CD4-positive, alpha-beta T cell treated with Interleukin-4 for 1 hour (primary cell): ENCODE measurements at places on chromosomes 1 and 21.

GRCh38 chr1:211326528-211327345 lies at the start of gene TRAF5:
Gene TRAF5 (plus strand): TSS chr1:211326833. CDS start chr1:211353240, 26,407 bp downstream.
- peak; percentile 54 for DNase-seq

- DNase-seq = peak; percentile 85
Observed at GRCh38 chr1:110672753-110673108, 2.0 kb downstream of the KCNA3 start.

GRCh38 chr1:98410082-98410481 lies 251.4 kb upstream of the SNX7 start:
- no peak for DNase-seq

- no peak for DNase-seq
Observed at GRCh38 chr1:151237678-151238466, 16.7 kb upstream of the PSMD4 start.

DNA sequence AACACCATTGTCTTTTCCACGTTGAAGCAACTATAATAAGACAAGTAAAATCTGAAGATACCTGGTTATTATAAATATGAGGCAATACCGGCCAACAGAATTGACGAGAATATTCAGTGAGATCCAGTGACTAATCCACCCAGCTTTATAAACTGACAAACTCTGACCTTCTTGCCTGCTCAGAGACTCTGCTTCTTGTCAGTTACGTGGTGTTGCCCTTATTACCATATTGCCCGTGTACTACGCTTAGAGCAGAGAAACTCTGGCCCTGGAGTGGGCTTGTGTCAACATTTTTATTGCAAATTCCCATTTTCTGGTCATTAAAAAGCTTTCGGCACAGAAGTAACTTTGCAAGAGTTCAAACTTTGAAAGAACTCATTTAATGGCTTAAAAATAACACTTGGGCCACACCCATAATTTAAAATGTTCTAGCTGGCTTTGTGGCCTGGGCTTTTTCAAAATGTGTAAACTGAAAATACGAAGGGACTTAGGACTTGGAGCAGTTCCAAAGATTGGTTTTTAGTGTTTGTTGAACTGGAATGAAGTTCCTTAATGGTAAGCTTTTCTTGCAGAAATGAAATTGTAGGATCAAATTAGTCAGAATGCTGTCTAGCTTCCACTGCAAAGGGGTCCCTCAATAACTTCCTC lies 266.2 kb downstream of the LMO4 start:
- no peak for DNase-seq

DNA sequence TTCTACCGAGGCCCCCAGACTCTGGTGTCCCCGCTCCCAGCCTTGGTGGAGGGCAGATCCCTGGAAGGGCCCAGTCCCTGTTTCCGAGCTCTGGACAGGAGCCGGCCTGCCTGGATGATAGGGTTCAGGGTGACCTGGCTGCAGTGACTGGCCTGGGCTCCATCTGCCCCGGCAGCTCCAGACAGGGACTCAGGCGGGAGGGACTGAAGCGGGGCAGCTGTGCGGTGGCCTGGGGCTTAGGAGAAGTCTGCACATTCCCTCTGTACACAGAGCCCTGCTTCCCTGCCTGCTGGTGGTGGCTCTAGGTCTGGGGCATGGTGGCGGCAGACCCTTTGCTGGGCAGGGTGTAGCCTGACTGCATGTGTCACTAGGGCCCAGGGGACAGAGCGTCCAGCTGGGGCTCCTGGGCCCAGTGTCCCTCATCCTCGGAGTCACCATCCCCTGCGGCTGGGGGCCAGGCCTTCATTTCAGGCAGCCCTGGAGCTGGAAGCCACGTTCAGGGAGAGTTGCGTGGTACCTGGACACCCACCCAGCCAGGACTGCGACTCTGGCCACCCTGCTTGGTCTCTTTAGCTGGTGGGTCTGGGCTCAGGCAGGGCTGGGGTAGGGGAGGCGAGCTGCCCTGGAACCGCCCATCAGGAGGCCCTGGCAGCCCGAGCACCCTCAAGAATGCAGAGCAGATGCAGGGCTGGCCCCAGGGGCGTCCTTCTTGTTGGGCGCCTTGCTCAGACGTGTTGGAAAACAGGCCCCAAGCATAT lies 9.6 kb downstream of the ARHGEF16 start:
- no peak for DNase-seq

DNA sequence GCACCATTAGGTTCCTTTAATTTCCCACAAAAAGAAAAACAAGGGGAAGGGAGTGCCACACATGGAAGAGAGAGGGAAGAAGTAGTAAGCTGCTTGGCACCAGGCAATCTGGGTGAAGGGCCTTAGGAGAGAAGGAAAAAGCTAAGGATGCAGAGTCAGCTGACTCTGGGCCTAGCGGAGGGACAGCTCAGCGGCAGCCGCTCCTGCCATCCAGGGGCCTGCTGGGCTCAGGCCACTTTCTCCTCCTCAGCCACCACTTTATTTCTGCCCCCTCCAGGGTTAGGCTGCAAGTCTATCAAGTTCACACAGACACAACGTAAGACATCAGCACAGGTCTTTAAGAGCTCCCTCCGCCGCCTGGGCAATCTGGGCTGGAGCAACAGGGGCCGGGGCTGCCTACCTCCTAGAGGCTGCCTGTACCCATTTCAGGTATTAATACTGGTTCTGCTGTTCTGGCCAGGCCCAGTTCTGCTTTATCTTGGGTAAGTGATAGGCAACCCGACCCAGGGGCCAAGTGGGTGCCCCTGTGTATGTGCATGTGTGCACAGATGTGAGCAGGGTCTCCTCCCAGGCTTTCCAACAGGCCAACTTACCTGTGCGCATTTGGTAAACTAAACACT lies 53.6 kb downstream of the SLC45A1 start:
- no peak for DNase-seq

- no peak for DNase-seq
Observed at GRCh38 chr1:234231061-234231892, 142.0 kb upstream of the COA6 start.

DNA sequence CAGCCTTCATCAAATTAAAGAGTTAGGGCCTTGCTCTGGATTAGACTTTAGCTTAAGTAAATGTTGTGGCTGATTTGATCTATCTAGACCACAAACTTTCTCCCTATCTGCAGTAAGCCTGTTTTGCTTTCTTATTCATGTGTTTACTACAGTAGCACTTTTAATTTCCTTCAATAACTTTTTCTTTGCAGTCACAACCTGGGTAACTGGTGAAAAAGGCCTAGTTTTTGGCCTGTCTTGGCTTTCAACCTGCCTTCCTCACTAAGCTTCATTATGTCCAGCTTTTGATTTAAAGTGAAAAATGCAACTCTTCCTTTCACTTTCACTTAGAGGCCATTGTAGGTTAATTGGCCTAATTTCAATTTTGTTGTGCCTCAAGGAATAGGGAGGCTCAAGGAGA lies 12.5 kb upstream of the LPGAT1 start:
- DNase-seq = no peak

- peak; percentile 38 for DNase-seq
Observed at GRCh38 chr21:42061195-42061985, 9.7 kb upstream of the UMODL1 start.

DNA sequence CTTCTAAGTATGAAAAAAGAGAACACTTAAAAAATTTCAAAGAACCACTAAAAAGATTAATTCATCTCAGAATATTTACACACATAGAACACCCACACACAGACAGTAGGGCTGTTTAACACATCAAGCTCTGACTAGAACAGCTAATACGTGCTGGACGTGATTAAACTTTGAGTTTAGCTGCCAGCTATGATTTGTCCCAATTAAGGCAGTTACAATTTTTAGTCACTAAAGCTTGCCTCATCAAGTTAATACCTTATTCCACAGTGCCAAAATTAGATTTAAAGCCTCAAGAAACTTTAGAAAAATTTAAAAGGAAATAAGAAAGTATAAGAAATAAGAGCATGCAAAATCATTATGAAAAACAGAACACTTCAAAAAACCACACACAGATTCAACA lies 18.9 kb downstream of the SLC16A1 start:
- DNase-seq = no peak

GRCh38 chr1:33219886-33220661 lies 36.2 kb upstream of the ZNF362 start:
- no peak for DNase-seq

DNA sequence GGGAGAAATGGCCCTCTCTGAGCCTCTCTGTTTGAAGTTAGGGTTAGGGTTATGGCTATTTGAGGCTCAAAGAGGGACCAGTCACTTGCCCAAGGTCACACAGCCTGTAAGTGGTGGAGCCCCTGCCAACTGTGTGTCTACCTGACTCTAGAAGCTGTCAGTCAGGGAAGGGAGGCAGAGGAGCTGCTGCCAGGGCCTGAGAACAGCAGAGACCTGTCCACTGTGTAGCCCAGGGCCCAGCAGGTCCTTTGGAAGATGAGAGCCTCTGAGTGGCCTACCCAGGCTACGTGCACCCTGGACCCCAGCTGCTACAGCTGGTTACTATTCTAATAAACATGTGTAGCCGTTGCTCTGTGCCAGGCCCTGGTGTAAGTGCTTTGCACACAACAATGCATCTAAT lies 15.1 kb upstream of the EDN2 start:
- no peak for DNase-seq

- DNase-seq = no peak
Observed at GRCh38 chr1:208205216-208206013, 38.8 kb downstream of the PLXNA2 start.

DNA sequence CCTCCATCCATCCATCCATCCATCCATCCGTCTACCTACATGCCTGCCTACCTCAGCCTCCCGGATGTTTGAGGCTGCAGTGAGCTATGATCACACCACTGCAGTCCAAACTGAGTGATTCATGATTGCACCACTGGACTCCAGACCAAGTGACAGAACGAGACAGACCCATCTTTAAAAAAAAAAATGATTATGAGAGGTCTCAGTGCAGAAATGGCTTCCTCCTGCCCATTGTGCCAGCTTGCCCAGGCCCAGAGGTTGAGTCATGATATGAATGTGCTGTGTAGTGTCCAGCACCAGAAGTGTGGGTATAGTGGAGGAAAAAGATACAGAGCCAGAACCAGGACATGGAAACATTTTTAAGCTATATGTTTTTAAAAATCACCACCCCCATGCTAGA lies 149.9 kb downstream of the KIF26B start:
- DNase-seq = no peak

DNA sequence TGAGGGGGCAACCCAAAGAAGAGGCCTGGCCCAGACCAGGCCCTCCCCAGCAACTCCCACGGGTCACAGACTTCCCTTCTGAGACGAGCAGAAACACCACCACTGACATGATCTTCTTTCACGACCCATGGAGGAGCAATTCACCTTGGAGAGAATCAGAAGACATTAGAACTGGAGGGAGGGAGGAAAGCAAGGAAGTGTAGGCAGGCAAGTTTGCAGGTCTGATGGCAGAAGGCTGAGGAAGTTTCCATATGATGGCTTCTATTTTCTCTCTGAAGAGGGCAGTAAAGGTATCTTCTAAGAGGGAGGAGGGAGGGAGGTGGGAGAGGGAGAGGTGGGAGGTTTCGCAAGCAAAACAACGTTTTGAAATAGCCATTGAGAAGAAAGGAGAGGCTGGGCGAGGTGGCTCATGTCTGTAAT lies 1.4 kb upstream of the UBXN10 start:
- no peak for DNase-seq

GRCh38 chr1:155175927-155176371 lies 2.3 kb downstream of the TRIM46 start:
- peak; percentile 25 for DNase-seq

DNA sequence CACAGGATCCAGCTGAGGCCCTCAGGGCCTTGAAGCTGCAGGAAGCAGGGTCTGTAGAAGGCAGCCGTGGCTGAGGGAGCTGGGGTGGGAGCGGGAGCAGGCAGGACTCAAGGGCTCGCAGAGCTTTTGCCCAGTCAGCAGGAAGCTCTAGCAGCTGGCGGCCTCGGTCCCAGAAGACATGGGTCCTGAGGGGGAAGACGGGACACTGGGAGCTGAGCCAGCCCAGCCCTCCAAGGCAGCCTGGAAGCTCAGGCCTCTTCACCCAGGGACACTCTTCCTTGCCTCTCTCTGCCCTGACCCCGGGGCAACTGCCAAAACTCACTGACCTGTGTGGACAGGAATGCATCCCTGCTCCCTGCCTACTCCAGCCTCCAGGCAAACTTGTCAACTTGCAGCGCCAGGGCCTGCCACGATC lies 8.9 kb downstream of the ADGRB2 start:
- DNase-seq = no peak

DNA sequence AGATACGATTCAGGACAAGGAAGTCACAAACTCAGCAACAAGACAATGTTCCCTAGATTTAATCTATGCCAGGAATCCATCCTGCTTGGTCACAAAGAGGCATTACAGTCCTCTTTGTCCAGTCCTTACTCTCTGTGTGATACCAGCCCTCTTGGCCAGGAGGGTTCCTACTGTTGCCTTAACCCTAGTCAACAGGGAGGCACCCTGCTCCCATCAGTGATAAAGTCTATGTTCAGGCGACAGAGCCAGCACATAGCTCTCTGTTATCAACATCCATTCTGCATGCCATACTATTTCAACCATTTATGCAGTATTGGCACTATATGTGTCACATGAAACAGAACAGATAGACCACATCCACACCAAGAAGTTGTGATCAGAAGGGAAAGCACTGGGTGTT lies 4.4 kb upstream of the NPL start:
- no peak for DNase-seq

GRCh38 chr1:184691719-184692324 lies 62.8 kb downstream of the EDEM3 start:
- DNase-seq = no peak

DNA sequence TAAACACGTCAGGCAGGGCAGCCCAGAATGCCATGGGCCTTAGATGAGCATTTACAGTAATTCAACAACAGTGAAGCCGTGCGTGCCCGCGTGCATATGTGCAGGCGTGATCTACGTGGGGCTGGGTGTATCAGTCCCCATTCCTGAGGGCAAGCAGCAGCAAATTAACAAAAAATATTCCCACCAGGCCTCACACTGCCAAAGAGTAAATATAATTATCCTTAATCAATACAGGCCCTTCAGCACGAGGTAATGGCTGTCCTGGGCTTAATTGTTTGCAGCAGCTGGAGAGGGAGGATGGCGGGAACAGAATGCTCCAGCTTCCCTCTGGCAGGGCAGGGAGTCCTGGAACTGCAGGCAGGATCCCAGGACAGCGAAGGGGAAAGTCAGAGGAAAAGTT lies 91.8 kb downstream of the DDX20 start:
- DNase-seq = no peak

DNA sequence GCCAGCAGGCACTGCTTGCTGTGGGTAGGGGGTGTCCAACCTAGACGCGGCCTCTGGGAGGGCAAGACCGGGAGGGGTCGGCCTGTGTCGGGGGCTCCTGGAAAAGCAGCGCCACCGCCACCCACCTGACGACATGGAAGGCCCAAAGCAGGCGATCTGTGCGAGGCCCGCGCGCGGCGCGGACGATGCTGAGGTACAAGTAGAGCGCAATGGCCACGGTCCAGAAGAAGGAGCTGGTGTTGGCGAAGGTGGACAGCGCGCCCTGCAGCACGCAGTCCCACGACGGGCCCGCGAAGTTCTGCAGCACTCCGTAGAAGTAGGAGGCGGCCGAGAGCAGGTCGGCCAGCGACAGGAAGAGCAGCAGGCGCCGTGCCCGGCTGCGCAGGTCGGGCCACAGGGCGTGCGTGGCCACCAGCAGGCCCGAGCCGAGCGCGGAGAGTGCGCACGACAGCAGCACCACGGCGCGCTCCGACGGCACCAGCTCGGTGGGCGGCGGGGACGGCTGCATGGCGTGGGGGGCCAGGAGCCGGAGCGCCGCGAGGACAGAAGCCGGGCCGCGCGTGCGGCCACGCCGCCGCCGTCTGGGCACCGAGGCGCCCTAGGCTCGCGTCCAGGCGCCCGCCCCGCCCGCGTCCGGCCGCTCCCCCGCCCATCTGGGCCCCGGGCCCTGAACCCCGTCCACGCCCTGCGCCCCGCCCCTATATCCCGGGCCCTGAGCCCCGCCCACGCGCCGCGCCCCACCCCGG lies at the start of gene GPR157:
TSS of gene GPR157 (minus strand) at position 583 of the 746 bp plus-strand sequence. CDS start at position 508, 75 bp downstream.
- DNase-seq = peak; percentile 83

- DNase-seq = no peak
Observed at GRCh38 chr1:9875636-9876000, 34.5 kb downstream of the CTNNBIP1 start.

- no peak for DNase-seq
Observed at GRCh38 chr1:35122311-35122710, 43.1 kb downstream of the ZMYM1 start.
